ENCODE measurements at places on chromosomes 12 and 14.

GRCh38 chr12:32494656-32495055, 95.3 kb downstream of the FGD4 start:
- DNase-seq: no peak

DNA sequence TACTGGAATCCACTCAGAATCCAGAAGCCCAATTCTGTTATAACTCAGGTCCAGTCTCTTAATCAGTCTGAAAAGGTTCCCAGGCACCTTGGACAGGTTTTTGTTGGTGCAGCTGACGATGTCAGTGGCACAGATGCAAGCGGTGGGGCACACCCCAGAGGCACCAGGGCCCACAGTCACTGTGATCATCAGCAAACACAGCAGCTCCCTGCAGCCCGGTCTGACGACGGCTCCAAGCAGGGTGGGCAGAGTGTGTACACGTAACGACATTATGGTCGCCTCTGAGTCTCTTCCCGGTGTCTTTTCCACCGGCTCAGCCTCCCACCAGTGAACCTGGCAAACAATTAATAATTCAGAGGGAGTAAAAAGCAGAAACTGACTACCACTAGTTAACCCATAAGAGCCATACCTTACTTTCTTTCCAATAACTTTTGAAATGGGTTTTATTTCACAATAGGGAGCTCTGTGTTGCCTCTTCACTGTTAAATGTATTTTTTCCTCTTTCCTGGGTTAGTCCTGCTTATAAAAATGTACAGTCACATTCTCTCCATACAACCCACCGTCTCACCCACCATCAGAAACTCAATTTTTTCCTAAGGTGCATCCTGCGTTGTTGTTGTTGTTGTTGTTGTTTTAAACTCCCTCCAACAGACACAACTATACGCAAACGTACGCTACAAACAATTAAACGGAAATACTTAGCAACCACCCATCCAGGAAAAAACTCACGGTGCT, 521 bp upstream of the PCED1B start:
- no peak for DNase-seq

DNA sequence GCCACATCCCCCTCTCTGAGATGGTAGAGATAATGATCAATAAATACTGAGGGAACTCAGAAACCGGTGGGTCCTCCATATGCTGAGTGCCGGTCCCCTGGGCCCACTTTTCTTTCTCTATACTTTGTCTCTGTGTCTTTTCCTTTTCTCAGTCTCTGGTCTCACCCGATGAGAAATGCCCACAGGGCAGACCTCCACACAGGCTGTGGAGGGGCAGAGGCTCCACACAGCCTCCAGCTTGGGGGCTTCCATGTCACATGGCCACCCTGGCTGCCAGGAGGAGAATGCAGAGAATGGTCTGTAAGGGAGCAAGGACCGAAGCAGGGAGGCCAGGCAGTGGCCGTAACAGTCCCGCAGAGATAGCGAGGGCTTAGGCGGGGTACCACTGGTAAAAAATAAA, 105.9 kb downstream of the NTF3 start:
- DNase-seq: no peak

DNA sequence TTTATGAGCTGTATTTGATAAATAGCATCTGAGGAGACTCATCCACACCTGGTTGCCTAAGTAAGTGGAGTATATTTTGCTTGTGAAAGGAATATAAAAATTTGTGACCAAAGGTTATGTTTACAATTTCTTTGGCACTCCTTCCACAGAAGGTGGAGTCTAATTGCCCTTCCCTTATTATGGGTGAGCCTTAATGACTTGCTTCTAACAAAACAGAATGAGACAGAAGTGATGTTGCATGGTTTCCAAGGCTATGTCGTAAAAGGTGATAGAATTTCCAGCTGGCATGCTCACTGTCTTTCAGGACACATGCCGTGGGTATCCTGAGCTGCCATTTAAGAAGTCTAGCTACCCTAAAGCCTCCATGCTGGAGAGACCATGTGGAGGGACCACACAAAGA, 116.8 kb upstream of the ABCD2 start:
- no peak for DNase-seq

DNA sequence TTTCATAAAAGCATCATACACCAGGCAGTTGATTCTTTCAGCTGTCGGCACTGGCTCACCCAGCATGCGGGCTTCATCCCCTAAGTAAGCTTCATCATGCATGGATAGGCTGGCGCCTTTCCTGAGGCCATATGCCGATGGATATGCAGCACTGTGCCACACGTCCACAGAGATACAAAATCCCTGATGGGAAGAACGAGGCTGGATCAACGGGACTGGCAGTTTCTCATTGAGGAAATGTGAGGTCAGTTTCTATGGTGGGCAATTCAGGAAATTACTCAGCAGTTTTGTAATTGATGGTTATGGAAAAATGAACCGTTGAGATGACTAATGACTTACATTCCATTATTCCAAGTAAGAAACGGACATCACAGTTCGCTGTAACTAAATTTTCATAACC, 453.8 kb downstream of the TMEM121 start:
- no peak for DNase-seq
